ENCODE measurements at places on chromosomes 4 and X.

DNA sequence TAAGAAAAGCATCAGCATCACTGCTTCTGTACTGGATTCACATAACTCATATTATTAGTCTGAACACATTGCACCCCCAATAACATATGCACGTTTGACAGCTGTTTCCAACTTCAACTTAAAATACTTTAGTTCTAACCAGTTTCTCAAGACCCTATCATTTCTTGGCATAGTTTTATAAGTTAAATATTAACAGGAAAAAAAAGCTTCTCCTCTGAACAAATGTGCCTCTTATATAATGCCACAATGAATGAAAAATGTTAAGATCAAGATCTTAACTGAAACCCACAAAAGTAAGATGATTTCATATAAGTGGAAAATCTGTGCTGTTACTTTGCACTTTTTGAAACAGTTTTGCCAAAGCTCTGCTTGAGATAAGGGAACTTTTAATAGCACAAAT is 652.8 kb upstream of the FAM241A start:
- no peak overlapping the region for H3K4me3 ChIP-seq
- H3K27ac ChIP-seq, result no peak overlapping the region
- no peaks in the 10 kb centered on the region for H3K27me3 ChIP-seq
- no peak for DNase-seq
- no peaks in the 10 kb centered on the region for H3K4me1 ChIP-seq
- no peaks in the 10 kb centered on the region for H3K36me3 ChIP-seq

GRCh38 chr4:102345795-102346100 is 466 bp upstream of the SLC39A8 start:
- H3K27me3 ChIP-seq, result no peaks in the 10 kb centered on the region
- H3K4me1 ChIP-seq, result peaks cover 1% of the 10 kb centered on the region
- no peaks in the 10 kb centered on the region for H3K36me3 ChIP-seq
- DNase-seq, result no peak

- peaks cover 2% of the 10 kb centered on the region for H3K4me1 ChIP-seq
- H3K36me3 ChIP-seq, result peaks cover 14% of the 10 kb centered on the region
- H3K27me3 ChIP-seq, result no peaks in the 10 kb centered on the region
- no peak for DNase-seq
Measured at GRCh38 chr4:153785910-153786721, 2.8 kb downstream of the SFRP2 start.

DNA sequence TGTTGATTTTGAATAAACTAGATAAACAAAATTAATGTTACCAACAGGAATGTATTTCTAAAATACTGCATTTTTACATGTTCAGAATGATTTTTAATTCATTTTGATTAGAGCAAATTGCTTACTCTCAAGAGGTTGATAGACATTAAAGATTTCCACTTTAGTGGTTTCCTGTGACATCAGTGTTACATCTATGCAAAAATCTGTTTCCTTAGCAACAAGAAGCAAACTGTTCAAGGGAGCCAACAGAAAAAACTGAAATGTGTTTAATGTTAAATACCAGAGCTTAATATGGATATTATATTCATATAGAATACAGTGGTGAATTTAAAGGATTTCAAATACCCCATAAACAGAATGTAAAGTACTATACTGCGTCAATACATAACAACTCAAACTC is 277.8 kb downstream of the GABRG1 start:
- H3K36me3 ChIP-seq, result no peaks in the 10 kb centered on the region
- no peak for DNase-seq
- no peak overlapping the region for H3K27ac ChIP-seq
- no peaks in the 10 kb centered on the region for H3K27me3 ChIP-seq
- no peak overlapping the region for H3K4me3 ChIP-seq
- no peaks in the 10 kb centered on the region for H3K4me1 ChIP-seq

DNA sequence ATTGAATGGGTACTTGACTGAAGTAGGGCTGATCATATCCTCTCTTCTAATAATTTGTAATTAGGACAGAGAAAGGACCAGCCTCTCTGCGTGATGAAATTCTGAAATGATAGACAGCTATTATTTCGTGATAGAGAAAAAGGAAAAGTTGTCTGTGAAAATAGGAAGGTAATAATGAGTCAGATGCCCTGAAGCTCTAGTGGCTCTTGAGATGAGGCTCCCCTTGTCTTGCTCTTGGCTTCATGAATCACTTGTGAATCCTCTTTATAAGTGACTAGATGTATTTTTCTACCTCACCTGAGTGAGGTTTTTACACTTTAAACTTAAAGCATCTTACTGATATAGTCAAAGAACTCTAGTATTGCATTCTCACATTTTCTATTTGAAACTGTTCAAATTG is 888.9 kb downstream of the PCDH18 start:
- no peak overlapping the region for H3K27ac ChIP-seq
- H3K4me3 ChIP-seq, result no peak overlapping the region
- DNase-seq, result no peak
